ENCODE measurements at places on chromosomes 1 and 21.

- no peak for DNase-seq
These were observed 68.8 kb upstream of the DNAH14 start for GRCh38 chr1:224860488-224861338.

- DNase-seq = no peak
These were observed 3.8 kb upstream of the CACYBP start for GRCh38 chr1:174995916-174996315.

- DNase-seq = no peak
These were observed 17.1 kb downstream of the BCAN start for GRCh38 chr1:156658945-156659574.

DNA sequence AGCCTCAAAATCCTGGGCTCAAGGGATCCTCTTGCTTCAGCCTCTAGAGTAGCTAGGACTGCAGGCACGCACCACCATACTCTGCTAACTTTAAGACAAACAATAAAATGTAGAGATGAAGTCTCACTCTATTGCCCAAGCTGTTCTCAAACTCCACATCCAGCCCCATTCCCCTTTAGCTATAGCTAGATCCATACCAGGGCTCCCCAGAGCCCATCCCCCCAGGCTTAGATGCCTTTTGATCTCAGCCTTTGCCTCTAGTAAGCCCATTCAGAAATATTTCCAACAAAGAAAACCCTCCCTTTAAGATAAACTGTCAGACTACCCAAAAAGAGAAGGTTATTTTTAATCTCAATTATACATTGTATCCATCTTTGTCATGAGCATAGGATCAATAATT lies 325.4 kb downstream of the CHRM3 start:
- DNase-seq = no peak

GRCh38 chr1:150295476-150295875 lies 1.8 kb downstream of the MRPS21 start:
- no peak for DNase-seq

DNA sequence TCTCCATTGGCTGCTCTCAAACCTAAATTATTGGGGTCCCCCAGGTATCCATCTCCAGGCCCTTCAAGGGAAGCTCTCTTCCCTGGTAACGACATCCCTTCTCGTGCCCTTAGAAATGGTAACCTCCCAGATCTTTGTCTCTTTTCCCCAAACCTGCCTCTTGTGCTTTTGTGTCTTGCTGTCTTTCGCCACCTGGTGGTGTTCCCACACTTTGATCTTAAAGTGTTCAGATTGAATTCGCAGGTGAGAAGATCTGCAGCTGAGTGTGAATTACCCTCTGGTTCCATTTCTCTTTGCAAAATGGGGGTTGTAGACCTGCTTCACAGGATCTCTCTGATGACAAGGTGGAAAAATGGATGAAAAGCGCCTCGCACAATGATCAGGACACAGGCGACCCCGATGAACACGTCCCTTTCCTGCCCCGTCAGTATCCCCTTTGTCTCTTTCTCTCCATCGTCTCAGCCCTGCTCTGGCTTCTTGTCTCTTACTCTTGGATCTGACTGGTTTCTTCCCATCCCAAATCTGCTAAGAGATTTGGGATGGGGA lies 53.1 kb downstream of the DOP1B start:
- DNase-seq = peak; percentile 31

DNA sequence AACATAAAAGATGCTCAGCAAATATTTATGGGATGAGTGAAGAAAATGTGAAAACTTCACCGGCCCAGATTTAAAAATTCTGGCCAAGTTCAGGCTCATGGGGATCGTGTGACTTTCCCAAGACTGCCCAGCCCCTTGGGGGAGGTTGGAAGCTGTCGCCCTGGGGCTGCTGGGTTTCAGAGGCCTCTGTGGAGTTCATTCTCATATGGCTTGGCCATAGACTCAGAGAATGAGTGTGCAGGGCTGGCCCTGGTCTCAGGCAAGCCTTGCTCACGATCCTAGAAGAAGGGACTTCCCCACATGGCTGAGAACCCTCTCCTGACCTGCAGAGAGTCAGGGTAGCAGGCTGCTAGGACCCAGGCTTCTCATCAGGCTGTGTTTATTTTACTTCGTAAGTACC lies 24.6 kb downstream of the PADI2 start:
- DNase-seq = no peak

DNA sequence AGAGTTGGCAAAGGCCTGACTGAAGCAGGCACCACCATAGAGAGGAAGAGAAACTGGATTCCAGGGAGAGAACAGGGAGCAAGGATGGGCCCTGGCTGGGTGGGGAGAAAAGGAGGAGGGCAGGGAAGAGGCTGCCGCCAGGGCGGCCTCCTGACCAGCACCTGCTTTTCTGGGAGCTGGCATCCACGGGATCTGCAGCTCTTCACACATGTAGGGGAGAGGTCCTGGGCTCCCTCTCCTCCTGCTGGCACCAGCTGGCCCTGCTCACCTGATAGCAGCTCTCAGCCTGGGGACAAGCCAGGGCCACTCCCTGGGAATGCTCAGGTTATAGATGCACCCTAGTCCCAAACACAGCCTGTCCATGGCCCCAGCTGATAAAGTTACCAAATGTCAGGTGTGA lies 39.9 kb downstream of the TEX35 start:
- DNase-seq = no peak

DNA sequence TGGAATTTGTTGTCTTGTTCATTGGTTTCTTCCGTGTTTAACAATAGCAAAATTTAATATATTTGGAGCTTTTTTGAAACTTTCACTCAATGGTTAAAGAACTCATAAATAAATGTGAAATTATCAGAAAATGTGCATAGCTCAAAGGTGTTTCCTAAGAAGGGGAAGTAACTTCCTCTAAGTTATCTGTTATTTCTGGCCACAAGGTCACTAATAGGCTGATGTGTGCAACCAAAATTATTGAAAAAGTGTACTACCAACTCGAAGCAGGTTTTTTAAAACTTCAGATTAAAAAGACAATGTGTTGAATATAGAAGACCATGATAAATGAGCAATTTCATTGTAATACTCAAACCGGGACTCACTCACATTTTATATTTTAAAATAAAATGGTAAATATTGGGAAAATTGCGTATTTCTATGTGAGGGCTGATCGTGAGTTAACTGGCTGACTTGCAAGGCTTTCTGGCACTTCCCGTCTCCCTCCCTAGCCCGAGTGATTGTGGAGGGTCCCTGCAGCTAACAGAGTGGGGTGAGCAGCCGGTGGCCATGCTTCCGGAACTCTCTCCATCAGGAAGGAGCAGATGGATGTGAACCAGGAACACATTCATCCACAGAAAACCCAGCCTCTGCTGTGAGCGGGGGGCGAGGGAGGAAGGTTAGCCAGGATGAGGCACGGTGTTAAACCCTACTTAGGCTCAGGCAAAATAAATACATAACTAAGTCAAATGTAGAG lies 96.9 kb downstream of the ERG start:
- DNase-seq = no peak

DNA sequence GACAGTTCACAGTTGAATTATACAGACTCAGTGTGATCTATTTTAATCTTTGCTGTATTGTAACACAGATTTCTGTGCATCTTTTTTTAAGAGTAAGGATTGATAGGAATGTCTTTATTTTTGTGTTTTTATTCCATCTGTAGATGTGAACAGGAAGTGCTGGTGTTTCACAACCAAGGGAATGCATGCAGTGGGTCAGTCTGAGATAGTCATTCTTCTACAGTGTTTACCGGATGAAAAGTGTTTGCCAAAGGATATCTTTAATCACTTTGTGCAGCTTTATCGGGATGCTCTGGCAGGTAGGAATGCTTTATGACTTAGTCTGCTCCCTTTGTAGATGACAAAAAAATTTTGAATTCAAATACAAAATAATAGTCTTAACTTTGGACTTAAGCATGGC lies 84.5 kb downstream of the CC2D1B start:
- no peak for DNase-seq

DNA sequence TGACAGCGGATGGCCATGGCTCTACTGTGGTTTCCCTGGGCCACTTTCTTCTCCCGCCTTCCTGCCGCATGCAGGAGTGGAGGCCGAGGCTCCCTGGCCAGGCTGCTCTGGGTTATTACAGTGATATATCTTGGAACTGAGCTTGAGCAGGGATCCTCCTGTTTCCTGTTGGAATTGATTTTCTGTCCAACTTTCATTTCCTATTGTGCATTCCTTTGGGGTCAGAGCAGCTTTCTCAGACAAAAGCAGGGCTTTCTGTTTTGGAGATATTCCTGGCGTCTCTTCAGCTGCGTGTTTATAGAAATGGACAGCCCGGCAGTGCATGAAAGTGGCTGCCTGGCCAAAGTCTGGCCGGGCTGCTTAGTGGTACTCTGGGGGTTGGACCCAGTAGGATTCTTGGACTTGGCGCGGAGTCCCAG lies 146.4 kb downstream of the KIF26B start:
- DNase-seq = no peak

- DNase-seq = no peak
These were observed 229.5 kb downstream of the PAPPA2 start for GRCh38 chr1:176692431-176692830.

GRCh38 chr1:17259233-17259873 lies 10.5 kb downstream of the PADI3 start:
- DNase-seq = no peak

- DNase-seq = no peak
These were observed 11.0 kb downstream of the KIF17 start for GRCh38 chr1:20706841-20707240.

DNA sequence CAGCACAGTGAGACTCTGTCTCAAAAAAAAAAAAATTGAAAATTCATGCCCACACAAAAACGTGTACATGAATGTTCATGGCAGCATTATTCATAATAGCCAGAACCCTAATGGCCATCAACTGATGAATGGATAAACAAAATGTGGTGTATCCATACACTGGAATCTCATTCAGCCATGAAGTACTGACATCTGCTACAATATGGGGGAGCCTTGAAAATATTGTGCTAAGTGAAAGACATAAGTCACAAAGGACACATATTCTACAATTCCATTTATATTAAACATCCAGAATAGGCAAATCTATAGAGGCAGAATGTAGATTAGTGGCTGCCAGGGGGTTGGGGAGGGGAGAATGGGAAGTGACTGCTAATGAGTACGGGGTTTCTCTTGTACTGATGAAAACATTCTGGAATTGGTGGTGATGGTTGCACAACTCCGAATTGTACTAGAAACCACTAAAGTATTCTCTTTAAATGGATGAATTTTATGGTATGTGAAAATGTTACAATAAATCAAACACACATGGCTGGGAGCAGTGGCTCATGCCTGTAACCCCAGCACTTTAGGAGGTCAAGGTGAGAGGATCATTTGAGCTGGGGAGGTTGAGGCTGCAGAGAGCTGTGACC lies 33.0 kb upstream of the KCNN3 start:
- no peak for DNase-seq

DNA sequence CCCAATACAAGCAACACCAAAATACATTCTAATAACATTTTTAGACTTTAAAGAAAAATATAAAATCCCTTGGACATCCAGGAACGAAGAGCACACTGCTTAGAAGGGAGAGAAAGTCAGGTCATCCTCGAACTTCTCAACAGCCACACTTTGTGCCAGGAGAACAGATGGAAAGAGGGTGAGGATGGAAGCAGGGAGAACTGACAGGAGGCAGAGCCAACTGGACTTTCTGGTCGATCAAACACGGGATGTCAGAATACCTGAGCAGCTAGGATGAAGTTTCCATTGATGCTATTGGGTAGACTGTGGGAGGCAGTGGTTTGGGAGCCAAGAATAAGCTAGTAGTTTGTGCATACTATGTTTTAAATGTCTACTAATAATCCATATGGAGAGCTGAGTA lies 111.4 kb downstream of the TOMM20 start:
- no peak for DNase-seq

DNA sequence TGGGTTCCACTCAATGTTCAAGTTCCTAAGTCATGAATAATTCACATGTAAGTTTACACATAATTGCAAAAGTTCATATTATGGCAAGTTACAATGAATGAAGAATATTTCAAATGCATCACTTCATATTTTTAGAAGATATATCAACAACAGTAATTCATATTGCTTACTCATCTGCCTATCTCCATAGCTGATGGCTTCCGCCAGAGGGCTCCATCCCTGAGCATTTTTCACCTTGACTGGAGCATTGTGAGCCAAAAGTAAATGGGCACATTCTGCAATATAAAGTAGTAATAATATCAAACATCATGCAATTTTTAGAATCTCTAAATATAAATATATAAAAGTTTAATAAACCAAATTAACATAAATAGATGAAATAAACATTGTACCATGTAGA lies 29.8 kb downstream of the ANKRD13C start:
- no peak for DNase-seq

DNA sequence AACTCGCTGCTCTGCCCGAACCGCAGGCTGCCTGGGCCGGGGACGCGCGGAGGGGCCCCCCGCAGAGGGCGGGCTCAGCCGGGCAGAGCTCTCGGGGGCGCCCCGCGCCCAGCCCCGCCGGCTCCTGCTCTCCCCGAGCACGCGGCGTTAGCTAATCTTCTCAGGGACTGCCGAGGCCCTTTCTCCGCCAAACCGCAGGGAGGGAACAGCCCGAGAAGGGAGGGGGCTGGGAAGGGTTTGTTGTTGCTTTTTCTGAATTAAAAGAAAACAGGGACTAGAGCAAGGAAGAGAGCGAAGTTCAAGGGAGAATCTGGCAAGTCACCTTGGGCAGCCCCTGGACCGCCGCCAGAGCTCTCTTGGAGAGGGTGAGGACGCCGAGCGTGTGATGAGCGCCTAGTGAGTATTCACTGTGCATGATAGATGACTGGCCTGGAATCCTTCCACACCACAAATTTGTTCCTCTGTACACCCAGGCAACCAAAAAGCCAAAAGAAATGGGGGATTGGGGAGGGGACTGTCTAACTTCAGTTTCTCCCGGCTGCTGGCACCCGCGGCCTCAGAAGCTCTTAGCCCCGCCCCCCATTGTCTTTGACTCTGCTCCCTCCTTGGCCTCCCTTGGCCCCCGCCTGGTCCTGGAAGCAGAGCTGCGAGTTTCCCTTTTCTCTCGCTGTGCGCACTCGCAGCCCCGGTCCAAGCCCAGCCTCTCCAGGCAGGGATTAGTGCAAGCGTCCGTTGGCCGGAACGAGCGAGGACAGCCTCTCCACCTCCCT lies 19.7 kb upstream of the LMX1A start:
- peak; percentile 14 for DNase-seq

DNA sequence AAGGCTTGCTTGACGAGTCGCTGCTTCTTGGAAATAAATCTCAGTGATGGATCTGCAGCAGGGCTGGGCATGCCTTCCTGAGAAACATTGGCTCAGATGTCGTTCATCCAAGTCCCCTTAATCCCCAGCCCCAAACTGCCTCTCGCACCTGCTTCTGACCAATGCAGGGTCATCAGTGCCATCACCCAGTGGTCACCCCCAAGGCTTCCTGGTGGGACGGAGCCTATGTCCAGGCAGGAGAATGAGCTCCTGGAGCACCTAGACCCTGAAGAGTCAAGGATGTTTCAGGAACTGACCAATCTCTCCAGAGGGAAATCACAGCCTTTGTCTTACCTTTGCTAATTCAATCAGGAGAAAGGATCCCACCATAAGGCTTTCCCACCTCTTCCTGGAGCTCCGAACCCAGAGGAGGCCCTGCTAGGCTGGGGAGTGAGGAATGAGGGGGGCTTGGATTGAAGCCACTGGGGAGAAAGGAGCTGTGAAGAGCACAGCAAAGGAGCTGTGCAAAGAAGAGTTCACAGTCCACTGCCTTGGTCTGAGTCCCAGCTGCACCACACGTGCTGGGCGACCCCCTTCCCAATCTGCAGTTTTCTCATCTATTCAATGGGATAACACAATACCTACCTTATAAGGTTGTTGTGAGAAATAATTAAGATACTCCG lies 416.1 kb downstream of the NPHP4 start:
- no peak for DNase-seq

Data from activated gamma-delta T cell treated with Interleukin-2 at 50 U/mL for 16 hours (primary cell).